ENCODE measurements at places on chromosomes 7 and 10.

DNA sequence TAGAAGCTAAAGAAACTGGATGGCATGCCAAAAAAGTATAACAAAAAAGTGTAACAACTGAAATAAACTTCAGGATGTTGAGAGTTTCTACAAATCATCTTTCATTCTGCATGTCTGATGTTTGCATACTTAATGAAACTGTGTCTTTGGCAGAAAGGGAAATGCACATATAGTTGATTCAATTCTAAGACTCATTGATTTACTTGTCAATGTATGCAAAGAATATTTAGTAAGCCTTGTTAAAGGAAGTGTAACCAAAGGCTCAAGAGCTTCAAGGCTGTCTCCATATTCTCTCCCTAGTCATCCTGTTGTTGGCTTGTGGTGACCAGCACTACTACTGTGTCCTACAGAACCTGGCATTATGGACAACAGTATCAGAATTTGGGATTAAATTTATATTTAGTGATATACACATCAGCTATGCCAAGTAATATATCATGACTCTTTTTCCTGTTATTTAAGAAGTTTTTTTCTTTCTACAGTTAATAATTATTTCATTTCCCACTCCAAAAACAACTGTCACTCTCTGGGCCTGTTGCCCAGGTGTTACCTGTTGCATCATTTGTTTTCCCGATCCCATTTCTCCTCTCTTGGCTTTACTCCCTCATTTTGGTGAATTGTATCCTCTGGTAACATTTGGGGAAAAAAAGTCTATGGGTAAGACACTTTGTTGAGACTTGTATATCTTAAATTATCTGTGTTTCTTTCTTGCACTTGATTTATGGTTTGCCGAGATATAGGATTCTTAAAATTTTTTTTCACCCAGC, 226.6 kb upstream of the BMPER start:
- no peak overlapping the region for H3K27ac ChIP-seq
- no peaks in the 10 kb centered on the region for H3K4me1 ChIP-seq
- no peak for DNase-seq
- no peak overlapping the region for H3K4me3 ChIP-seq
- no peaks in the 10 kb centered on the region for H3K27me3 ChIP-seq
- no peaks in the 10 kb centered on the region for H3K36me3 ChIP-seq

GRCh38 chr7:132244903-132245480, 331.3 kb downstream of the PLXNA4 start:
- H3K4me3 ChIP-seq: no peak overlapping the region
- DNase-seq: no peak
- H3K27ac ChIP-seq: no peak overlapping the region
- no peaks in the 10 kb centered on the region for H3K4me1 ChIP-seq
- no peaks in the 10 kb centered on the region for H3K36me3 ChIP-seq

DNA sequence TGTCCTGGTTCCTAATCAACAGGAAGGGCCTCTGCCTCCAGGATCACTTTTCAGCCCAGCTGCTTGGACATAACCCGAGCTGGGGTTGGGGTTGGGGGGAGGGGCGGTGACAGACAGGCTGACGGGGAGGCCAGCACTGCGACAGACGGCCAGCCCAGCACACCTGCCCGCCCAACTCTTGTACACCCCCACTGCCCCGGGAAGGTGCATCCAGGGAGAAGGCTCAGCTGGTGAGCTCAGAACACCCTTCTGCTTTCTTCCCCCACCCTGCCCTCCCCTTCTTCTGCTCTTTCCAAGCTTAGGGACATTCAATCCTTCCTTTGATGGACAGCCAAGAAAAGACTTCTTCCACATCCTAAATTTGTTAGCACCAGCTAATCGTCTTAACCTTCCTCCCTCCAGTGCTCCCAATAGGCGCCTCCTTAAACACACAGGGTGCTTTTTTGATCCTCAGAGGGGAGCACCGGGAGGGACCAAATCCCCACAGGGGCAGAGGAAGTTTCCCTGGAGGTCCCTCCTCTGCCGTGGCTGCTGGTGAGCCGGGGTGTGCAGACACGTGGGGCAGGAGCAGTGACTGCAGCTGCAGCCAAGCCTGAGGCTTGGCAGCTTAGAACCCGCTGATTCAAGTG, 44.7 kb downstream of the COL13A1 start:
- no peaks in the 10 kb centered on the region for H3K36me3 ChIP-seq
- H3K27me3 ChIP-seq: peaks cover 54% of the 10 kb centered on the region
- H3K4me1 ChIP-seq: no peaks in the 10 kb centered on the region
- no peak overlapping the region for H3K4me3 ChIP-seq
- H3K27ac ChIP-seq: no peak overlapping the region

GRCh38 chr10:128030498-128031072, 95.6 kb downstream of the MKI67 start:
- H3K4me3 ChIP-seq: no peak overlapping the region
- H3K4me1 ChIP-seq: peaks cover 11% of the 10 kb centered on the region
- H3K27me3 ChIP-seq: peaks cover 40% of the 10 kb centered on the region

DNA sequence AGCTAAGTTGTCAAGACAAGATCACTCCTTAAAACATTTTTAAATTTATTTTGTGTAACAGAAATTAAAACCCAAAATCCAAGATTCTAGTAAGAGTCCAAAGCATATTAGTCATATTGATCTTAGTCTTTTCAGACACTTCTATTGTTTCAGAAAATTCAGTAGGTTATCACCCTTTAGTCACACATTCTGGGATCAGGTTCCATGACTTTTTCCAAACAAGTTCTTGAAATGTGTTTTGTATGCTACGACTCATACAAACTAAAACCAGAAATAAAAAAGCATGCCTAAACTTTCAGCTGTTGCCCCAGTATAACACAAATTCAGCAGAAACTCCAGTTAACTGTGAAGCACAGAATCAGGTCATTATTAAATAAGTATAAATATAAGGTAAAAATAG, 10.7 kb downstream of the SEMA3D start:
- H3K27me3 ChIP-seq: no peaks in the 10 kb centered on the region
- H3K4me1 ChIP-seq: no peaks in the 10 kb centered on the region
- DNase-seq: no peak
- no peak overlapping the region for H3K27ac ChIP-seq
- H3K36me3 ChIP-seq: no peaks in the 10 kb centered on the region
- H3K4me3 ChIP-seq: no peak overlapping the region

DNA sequence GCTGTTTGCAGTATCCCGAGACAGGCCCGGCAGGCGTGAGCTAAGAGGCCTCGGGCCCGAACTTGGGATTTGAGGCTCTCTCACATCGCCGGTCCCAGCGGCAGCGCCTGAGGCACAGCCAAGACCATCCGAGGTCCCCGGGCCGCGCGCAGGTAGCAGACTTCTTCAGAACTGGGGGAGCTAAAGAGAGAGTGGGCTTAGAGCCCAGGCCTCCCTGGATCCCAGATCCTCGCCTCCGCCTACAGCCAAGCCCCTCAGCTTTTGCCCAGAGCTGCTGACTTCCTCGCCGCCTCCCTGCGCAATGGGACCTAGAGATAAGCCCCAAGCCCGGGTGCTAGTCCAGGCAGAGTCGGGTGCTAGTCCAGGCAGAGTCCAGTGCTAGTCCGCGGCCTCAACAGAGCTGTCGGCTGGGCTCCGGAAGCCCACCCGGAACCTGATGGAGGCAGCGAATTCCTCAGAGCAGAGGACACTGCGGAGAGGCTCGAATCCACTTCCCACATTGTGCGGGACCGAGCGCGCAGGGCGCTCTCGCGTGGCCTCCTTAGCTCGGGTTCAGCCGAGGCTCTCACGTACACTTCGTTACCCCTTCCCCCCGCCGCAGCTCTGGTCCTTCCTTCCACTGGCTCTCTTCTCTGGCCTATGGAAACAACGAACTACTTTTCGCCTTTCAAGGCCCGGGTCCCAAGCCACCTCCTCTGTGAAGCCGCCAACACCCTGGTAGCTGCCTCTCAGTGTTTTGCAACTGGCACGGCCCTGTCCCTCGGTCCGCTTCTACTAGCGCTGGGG, 5.8 kb downstream of the LBX1 start:
- peaks cover 36% of the 10 kb centered on the region for H3K4me1 ChIP-seq
- H3K4me3 ChIP-seq: no peak overlapping the region
- H3K36me3 ChIP-seq: peaks cover 4% of the 10 kb centered on the region
- H3K27me3 ChIP-seq: peaks cover 99% of the 10 kb centered on the region
- DNase-seq: no peak
- H3K27ac ChIP-seq: peak overlapping the region; percentile 22
